ENCODE measurements at places on chromosomes 6 and 20.
A peak's percentile ranks its signal among the peaks of the same experiment; 100 is the strongest.

DNA sequence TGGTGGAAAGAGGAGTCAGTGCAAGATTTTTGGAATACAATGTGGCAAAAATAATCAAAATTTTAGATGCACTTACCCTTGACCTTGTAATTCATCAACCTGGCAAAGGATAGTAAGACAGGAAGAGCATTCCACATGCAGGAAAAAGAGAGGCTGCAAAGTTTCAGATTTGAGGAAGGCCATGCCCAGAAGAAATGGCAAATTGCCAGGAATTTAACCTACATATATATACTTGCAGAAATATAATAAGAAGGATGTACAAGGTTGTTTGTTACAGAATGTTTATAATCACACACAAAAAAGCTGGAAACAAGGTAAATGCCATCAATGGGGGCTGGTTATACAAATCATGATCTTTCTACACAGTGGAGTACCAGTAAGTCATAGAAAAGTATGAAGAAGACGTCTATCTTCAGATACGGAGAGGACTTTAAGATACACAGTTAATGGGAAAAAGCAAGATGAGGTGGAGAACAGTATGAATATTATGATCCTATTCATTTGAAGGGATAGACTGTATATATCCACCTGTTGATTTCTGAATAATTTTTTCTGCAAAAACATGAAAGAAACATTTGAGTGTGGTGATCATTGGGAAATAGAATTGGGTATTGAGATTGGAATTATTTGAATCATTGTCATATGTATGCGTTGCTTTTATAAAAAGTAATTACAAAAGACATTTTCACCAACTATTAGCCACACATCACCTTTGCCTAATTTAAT, 253.8 kb downstream of the TBC1D7 start:
- DNase-seq: no peak

DNA sequence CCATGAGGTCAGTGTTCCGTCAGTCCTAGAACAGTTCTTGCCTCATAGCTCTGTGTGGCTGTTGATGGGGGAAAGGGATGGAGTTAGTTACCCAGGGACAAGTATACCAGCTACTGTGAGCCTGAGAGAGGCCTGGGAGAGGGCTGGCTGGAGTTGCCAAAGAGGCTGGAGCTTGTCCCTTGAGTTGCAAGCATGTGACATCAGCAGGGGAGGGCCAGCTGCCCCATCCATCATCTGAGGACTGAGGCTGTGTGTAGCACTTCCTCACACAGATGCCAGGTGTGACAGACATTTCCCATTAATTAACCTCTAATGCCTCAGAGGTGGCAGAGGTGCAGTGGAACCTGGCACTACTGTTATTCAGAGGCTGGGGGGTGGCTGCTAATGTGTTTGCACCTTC, 131.6 kb downstream of the PHACTR3 start:
- DNase-seq: no peak

GRCh38 chr6:29730575-29731126, 7.4 kb downstream of the HLA-F start:
- DNase-seq: no peak

DNA sequence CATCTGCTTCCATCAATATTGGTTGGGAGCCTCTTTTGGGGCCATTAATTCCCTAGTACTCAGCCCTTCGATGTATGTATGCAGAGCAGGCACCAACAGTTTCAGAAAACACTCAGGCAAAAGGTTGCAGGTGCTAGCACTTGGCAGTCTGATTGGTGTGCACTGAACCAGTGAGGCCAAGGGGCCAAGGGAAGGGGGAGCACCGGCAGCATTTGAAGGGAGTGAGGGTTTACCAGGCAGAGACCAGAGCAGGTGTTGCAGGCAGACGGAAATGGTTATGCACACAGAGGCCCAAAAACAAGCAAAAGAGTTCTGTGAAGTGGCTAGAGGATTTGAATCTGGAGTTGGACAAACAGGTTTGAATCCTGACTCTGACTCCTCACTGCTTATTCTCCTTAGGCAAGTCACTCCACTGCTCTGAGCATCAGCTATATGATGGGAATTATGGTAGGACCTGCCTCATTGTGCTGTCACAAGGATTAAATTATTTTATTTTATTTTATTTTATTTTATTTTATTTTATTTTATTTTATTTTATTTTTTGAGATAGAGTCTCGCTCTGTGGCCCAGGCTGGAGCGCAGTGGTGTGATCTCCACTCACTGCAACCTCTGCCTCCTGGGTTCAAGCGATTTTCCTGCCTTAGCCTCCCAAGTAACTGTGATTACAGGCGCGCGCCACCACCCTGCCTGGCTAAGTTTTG, 58.1 kb upstream of the SHLD1 start:
- DNase-seq: no peak

GRCh38 chr20:22810030-22810429, 225.1 kb upstream of the SSTR4 start:
- no peak for DNase-seq

DNA sequence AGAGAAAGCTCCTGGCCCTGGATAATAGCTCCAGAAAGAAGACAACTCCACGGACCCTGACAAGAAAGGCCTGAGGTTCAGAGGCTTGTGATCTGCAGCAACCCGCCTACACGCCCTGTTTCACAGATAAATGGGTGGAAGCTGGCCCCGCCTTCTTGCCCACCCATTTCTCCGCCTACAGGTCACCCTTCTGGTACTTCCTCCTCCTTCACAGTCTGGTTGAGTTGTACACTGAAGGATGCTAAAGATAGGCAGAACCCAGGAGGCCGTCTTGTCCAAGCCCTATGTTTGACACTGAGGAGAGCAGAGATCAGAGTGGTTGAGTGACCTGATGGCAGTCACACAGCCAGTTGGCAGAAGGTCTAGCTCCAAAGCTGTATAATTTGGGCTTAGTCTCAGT, 34.2 kb upstream of the MDGA1 start:
- peak; percentile 51 for DNase-seq

GRCh38 chr6:152671171-152671570, 26.5 kb upstream of the MYCT1 start:
- no peak for DNase-seq

GRCh38 chr6:10591422-10592160, 70.4 kb downstream of the GCNT2 start:
- DNase-seq: no peak

DNA sequence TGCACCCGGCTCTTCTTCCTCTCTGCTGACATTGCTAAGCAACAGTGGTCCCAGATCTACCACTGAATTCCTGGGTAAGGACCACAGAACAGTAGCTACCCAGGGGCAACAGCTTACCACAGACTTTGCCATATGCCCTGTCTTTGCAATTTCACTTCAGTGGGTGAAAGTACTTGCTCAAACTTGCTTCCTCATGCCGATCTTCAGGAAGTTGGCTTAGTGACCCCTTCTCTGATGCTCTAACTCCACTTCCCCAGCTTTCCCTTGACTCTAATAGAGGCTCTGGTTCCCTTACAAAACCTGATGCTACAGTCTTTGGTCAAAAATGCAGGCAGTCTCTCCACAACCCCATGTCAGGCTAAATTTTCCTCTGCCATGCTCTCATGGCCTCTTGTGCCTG, 3.3 kb upstream of the TAAR5 start:
- DNase-seq: no peak

DNA sequence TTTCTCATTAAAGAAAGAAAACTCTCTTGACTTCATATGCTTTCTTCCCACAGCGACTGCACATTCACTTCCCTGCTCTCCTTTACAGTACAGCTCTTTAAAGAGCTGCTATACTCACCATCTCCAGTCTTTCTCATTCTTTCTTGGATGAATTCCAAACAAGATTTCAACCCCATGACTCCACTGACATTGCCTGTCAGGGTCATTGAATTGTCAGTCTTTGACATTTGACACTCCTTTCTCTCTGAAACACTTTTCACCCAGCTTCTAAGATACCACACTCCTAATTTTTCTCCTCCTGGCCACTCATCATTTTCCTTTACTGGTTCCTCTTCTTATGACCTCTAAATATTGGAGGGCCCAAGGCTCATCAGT, 811 bp upstream of the ARMH2 start:
- no peak for DNase-seq

DNA sequence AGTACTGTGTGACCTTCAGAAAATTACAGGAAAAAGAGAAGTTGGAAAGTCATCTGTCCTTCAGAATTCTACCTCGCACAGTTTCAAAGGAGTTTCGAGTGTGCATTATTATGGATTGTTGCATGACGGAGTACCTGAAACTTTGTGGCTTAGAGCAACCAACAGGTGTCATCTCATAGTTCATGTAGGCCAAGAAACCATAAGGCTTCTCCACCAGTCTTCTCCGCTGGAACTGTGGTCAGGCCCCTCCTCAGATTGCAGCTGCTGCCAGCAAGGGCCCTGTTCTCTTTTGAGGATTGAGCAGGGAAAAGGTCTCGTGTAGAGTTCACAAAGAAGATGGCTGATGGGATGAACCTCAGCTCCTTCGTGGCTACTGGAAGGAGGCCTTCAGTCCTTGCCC, 151.2 kb upstream of the THBS2 start:
- no peak for DNase-seq

DNA sequence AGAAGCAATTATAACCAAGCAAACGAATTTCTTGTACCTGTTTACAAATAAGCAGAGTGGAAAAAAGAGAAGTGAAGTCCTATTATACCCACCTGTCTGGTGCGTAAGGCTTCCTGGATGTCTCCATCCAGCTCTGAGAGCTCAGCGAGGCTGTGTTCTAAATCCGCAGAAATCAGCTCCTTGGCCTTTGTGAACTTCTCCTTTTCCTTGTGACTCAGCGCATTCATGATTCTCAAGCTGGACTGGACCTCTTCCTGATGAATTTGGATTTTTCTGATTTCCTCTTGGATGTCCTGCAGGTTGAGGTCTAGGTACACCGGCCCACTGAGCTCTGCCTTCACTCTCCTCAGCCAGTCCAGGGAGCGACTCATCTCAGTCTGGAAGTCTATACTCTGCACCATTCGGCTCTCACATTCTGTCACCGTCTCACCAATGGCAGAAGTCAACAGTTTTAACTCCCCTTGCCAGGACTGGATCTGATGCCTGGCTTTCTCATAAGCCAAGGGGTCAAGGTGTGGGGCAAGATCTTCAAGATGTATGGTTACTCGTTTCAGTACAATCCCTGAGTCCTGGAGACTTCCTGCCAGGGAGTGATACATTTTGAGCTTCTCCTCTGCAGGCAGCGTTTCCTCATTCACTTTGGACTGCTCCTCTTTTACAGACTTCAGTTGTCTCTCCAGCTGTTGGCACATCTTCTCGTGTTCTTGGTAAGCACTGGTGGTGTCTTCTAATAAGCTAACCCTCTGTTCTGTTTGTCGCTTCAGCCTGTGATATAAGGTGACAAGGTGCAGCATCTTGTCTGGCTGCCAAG, 307.3 kb downstream of the SYNE1 start:
- no peak for DNase-seq

DNA sequence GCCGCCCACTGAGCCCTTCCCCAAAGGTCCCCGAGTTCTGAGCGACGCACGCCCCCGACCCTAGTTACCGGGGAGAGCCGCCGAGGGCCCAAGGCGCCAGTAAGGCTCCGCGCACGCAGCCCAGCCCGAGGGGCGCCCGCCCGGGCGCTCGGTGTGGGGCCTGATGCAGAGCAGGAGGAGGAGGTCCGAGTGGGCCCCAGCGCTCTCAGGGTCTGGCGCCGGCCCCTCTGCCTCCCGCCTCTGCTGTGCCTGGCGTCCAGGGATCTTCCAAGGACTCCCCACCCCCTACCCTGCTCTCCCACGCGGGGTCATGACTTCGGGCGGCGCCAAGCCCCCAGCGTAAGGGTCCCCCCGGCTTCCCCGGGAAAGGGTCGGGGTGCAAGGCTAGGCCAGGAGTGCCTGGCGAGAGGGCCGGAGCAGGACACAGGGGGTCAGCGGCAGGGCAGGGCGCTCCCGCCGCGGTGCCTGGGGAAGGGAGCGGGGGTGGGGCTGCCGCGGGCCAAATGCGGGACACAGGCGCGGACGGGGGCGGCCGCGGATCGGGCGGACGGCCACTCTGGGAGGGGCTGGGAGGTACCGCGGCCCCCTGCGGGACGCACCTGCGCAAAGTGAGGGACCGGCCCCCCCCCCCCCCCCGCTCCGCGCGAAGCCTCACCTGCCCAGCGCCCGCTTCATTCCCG, 637 bp downstream of the ABHD12 start:
- peak; percentile 44 for DNase-seq

DNA sequence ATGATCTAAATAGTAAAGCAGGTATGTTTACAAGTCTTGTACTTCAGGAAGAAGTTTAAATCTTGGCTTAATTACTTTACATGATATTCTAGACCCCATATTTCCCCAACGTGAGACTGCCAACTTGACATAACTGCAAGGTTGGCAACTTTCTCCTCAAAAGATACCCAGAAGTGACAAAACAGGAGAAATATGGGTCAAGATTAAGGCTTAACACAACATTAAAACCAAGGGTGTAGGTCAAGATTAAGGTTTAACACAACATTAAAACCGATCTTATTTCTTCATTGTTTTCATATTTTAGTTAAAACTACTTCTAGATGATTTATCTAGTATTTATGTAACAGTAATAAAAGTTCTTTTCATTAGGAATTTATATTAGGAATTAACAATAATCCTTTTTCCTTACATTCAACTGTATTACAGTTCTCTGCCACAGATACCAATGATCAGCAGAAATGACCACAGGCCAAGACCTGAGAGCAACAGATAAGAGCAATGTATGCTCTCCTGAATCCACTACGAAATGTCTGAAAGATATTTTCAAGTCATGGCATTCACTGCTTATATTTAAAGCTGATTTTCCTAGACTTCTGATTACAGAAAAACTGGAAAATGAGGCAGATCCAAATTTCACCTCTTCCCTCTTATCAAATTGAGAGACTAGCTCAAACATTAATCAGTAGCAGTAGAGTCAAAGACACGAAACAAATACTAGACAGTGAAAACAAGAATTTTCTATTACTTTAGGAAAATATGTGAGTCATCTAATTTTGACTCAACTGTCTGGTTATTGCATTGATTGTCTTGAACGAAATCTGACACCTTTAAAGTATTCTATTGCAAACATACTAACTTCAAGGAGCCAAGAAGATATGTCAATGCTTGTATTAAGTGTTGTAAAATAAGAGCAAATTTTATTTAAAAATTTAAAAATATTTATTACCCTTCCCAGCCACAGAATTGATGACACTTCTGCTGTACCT, 72.3 kb downstream of the RNGTT start:
- DNase-seq: no peak

- DNase-seq: no peak
Measured at GRCh38 chr20:7841971-7842310, 98.3 kb downstream of the HAO1 start.

DNA sequence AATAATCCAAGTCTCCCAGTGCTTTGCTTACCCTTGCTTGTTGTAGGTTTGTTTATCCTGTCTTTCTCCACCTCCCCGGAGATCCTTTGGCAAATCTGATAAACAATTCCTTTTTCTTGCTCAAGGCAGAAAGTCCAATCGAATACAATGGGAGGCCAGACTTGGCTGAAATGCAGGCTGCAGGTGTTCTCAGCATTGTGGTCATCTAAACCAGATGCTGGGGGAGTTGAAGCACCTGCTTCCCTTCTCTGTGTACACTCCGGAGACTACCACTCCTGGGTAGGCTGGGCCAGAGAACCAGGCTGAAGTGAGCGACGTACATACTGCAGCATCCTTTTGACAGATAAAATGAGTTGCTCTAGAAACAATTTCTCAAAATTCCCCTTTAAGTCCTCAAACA, 82.6 kb upstream of the PREP start:
- DNase-seq: no peak

GRCh38 chr6:135280375-135281136, 99.4 kb downstream of the MYB start:
- no peak for DNase-seq
